Activated CD4-positive, alpha-beta T cell treated with anti-CD3 and anti-CD28 coated beads, Interleukin-2, amount 50 U/mL, for 4 hours (primary cell): ENCODE measurements at places on chromosomes 3 and 15.

GRCh38 chr3:87805670-87806069, 253.1 kb downstream of the CGGBP1 start:
- no peak for DNase-seq

DNA sequence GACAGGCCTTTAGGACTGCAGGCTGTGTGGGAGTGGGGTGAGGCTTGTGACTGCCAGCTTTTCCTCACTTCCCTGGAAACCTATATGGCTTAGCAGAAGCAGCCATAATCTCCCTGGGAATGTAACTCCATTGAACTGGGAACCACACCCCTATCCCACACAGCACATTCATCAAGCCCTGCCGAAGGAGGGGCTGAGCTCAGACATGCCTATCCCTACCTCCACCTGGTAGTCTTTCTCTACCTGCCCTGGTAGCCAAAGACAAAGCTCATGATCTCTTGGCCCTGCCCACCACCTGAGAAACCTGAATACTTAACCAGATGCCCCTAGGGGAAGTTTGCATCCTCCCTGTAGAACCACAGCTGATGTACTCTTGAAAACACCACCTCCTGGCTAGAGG, 219.8 kb downstream of the UNC13C start:
- DNase-seq, result no peak

GRCh38 chr3:57234613-57235575, 7.4 kb downstream of the APPL1 start:
- DNase-seq, result no peak

DNA sequence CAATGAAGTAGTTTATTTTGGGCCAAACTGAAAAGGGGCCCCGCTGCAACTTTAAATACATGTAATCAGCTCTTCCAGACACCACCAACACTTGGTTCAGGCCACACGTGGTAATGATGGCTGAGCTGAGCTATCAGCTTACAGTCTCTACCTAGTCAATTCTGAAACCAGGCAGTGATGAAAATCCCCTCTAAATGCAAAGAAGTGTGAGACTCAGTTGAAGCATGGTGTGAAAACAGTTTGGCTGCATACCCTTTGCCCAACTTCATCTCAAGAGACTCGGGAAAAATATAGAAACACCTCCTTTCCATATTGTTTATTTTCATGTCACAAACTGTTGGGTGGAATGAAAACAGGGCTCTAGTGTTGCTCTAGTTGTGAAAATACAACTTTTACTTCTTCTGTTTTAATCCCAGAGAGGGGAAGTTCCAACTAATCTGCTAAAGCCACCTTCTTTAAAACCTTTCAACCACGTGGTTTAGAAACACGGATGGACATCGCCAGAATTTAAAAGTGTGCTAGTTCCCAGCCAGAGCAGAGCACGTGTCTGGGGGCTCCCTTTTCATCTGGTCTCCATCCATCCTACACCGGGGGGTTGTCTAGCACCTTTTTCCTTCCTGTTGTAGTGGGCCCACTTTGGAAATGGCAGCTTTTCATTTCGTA, 229.1 kb downstream of the EPHB1 start:
- DNase-seq, result no peak

DNA sequence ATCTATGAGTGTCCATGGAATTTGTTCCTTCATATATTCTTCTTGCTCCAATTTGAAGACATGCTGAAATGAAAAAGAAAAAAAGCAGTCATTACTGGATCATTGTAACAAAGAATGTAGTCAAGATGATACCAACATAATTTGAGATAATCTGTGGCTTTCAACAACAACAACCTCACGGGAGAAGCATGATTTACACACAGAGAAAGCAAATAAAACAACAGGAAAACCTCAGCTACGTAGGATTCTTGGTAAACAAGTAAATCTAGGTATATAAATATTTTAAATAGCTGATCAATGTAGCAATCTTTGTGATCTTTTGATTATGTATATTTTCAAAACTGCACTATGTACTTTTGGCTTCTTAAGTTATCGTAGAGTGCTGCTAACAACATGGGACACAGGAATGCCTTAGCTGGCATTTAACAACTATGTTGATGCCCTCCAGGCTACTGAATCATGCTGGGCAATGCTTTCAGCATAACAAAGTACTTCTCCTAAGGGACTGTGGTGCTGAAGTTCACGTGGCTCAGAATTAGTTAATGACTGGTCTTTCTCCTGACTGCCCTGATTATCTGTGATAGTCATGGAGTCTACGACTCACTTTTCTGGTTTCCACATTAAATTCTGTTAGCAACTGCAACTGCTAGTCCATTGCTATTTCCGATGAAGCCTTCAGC, 96.5 kb upstream of the MYO5C start:
- DNase-seq, result no peak

- DNase-seq, result no peak
Measured at GRCh38 chr3:192062186-192062585, 601.2 kb downstream of the PYDC2 start.

DNA sequence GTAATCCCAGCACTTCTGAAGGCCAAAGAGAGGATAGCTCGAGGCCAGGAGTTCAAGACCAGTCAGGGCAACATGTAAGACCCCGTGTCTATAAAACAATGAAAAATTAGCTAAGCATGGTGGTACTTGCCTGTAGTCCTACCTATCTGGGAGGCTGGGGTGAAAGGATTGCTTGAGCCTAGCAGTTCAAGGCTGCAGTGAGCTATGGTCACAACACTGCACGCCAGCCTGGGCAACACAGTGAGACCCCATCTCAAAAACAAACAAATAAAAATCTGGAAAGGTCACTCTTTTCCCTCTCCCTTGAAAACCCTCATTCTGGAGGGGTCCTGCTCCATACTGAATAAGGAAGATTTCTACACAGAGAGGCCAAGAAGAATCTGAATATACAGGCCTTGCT, 43.5 kb upstream of the ZNF280D start:
- DNase-seq, result no peak

DNA sequence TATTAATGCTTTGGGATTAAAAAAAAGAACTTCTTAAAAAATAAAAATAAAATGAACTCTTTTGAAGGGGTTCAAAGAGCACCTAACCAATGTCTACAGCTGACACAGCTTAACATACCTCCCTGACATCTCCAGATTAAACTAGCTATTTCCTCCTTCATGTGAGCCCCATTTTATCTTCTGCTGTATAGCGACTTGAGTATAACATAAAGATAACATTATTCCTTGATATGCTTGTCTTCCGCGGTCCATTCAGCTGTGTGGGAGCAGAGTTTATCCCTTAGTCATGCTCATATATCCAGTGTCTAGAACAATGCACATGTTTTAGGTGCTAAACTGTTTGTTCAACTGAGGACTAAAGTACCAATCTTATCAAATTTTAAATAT, 7.8 kb upstream of the CHRM5 start:
- no peak for DNase-seq

- no peak for DNase-seq
Measured at GRCh38 chr3:15032650-15033049, 32.5 kb downstream of the MRPS25 start.

GRCh38 chr3:43759297-43759782, 68.6 kb downstream of the ABHD5 start:
- no peak for DNase-seq

- no peak for DNase-seq
Measured at GRCh38 chr3:42071904-42072812, 19.0 kb upstream of the TRAK1 start.

DNA sequence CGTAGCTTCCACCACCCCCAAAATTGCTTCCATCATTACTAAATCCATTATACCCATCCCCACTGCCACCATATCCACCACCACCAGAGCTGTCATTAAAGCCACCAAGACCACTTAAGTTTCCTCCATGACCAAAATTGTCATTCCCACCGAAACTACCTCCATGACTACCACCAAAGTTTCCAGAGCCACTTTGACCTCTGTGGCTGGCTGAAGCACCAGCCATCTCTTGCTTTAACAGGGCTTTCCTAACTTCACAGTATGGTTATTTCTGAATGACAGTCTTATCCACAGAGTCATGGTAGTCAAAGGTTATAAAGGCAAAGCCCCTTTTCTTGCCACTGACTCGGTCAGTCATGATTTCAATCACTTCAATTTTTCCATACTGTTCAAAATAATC, 24.3 kb upstream of the DENND4A start:
- DNase-seq, result no peak

GRCh38 chr3:23094412-23094811, 108.7 kb upstream of the UBE2E2 start:
- DNase-seq, result no peak

- no peak for DNase-seq
Measured at GRCh38 chr15:96093063-96093462, 237.4 kb upstream of the NR2F2 start.

DNA sequence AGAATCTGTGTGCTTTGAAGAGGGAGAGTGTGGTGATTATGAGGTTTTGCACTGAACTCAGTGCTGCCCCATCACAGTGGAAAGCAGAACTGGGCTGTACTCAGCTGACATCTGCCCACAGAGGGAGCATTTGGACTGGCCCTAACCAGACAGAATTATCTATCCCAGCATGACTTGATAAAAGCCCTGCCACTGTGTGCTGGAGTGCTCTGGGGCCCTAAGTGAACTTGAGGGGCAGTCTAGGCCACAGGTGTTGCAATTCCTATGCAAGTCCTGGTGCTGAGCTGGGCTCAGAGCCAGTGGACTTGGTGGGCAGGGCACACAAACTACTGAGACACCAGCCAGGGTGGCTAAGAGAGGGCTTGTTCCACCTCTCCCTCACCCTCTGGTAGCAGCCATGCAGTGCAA, 269.2 kb upstream of the CTNNB1 start:
- DNase-seq, result no peak

DNA sequence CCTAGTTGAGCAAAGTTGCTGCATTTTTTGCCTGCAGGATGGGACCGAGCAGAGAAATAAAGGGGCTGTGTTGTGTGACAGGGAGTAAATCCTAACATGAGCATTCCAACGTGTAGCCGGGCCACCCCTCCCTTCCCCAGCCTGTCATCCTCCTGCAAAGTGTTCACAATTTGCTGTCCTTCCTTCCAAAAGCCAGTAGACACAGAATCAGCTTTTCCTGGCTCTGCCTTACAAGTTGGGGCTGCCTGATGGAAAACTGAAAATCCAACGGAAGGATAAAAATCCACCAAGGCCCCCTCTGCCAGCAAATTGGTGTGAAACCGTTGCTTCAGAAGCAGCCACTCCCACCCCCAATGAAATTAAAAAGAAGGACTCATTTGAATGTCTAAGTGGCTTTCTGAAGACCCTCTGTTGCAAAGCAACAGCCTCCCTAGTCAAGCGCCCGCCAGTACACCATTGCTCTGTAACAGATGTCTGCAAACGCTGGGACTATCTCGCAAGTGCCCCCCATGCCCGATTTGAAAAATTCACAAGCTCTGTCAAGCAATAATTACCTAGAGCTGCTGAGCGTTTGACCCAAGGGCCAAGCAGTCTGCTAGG, 665 bp downstream of the FRMD4B start:
- DNase-seq, result no peak

DNA sequence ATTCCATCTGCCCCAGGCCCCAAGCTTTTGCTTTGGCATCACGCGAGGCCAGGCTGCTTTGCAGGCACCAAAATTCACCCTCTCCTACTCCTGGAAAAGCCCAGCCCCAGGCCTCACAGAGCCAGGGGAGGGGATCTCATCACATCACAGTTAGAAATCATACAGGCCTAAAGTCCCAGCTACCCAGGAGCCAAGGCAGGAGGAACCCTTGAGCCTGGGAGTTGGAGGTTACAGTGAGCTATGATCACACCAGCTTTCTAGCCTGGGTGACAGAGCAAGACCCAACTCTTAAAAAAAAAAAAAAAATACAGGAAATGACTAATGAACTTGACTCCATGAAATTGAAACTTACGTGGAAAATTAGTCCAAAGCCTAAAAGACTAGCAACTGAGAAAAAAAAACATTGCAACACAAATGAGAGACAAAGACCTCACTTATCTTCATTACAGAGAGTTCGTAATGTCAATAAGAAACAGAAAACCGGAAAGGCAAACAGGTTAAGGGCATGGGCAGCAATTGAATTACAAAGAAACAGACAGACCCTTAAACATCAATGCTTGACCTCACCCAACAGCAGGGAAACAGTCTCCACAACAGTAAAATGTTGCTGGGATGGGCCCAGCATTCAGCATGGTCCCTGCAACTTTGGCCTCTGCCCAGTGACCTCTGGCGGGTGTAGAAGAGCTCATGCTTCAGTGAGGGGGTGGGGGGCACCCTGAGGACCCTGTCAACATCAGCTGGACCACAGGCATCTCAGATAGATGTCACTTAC, 151.5 kb downstream of the LRRK1 start:
- no peak for DNase-seq

DNA sequence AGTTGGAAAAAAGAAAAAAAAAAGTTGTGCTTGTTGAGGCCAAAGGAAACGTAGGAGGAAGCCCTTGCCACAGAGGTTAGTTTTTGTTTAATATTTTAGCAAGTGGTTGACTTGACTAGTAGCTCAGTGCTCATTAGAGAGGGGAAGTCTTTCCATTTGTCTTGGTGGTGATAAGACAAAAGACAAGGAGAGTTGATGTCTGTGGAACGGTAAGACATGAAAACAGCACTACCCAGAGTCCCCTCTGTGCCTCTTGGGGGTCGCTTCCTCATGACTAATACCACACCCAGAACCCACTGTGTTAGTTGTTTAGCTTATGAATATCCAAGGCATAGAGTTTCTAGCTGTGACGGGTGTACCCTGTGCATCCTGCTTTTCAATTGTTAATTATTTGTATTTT, 211.4 kb downstream of the ITPR1 start:
- no peak for DNase-seq

GRCh38 chr3:20930034-20930433, 744.0 kb upstream of the SGO1 start:
- DNase-seq, result no peak
